ENCODE measurements at places on chromosomes 11 and 22.

- H3K27me3 ChIP-seq = no peaks in the 10 kb centered on the region
- no peaks in the 10 kb centered on the region for H3K36me3 ChIP-seq
- no peak overlapping the region for H3K27ac ChIP-seq
- no peak for DNase-seq
- H3K4me3 ChIP-seq = no peak overlapping the region
Observed at GRCh38 chr11:75024764-75025211, 36.1 kb downstream of the NEU3 start.

- H3K27me3 ChIP-seq = no peaks in the 10 kb centered on the region
- H3K36me3 ChIP-seq = peaks cover 6% of the 10 kb centered on the region
- H3K4me1 ChIP-seq = no peaks in the 10 kb centered on the region
- no peak overlapping the region for H3K4me3 ChIP-seq
- no peak overlapping the region for H3K27ac ChIP-seq
- DNase-seq = no peak
Observed at GRCh38 chr11:34953955-34954354, 37.5 kb downstream of the PDHX start.

DNA sequence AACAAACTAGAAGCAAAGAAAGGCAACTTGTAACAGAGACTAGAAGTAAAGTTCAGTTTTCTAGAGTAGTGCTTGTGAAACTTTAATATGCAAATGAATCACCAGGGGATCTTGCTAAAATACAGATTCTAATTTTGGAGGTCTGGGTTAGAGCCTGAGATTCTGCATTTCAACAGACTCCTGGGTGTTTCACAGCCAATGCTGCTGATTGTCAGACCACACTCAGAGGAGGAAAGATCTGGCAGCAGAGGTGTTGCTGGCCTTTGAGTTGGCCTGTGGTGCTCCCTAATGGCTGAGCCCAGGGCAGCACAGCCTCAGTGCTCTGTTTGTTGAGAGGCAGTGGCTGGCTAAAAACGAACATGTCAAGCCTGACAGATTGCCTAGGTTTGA lies 5.4 kb downstream of the CRY2 start:
- H3K27me3 ChIP-seq = no peaks in the 10 kb centered on the region
- peaks cover 25% of the 10 kb centered on the region for H3K36me3 ChIP-seq
- no peak overlapping the region for H3K4me3 ChIP-seq
- H3K27ac ChIP-seq = no peak overlapping the region
- DNase-seq = no peak

DNA sequence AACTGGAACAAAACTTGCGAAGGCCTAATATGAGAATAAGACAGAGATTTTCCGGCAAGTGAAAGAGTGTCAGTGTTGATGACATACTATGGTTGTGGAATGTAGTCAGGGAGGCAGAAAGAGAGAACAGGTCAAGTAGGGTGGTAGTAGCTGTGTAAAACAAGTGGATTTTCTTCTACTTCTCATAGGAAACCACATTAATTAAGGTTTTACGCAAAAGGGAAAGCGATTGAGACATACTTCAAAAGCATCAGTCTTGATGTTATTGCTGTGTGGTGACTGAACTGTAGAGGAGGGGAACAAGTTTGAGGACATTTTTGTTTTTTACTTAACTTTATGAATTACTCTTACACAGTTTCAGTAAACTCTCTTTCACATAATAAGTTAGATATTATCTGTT lies 186.0 kb upstream of the CNTN5 start:
- H3K27ac ChIP-seq = no peak overlapping the region
- no peaks in the 10 kb centered on the region for H3K36me3 ChIP-seq
- no peak overlapping the region for H3K4me3 ChIP-seq
- no peaks in the 10 kb centered on the region for H3K27me3 ChIP-seq
- H3K4me1 ChIP-seq = no peaks in the 10 kb centered on the region

DNA sequence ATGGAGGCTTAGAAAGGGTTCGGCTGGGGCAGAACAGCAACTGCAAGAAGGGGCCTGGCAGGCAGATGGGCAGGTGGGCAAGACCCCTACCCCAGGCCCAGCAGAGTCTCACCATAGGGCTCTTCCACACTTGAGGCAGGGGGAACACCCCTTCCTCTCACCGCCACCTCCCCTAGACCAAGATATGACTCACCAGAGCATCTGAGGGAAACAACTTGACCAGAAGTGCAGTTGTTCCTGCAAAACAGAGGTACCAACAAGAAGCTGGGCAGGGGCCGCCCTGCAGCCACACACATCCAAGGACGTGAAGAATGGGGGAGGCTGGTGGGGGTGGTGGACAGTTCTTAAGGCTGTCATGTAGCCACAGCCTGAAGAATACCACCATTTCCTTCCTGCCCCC lies 10.9 kb downstream of the TMPRSS5 start:
- H3K27ac ChIP-seq = no peak overlapping the region
- no peaks in the 10 kb centered on the region for H3K36me3 ChIP-seq
- H3K4me3 ChIP-seq = no peak overlapping the region
- no peaks in the 10 kb centered on the region for H3K4me1 ChIP-seq
- H3K27me3 ChIP-seq = no peaks in the 10 kb centered on the region

DNA sequence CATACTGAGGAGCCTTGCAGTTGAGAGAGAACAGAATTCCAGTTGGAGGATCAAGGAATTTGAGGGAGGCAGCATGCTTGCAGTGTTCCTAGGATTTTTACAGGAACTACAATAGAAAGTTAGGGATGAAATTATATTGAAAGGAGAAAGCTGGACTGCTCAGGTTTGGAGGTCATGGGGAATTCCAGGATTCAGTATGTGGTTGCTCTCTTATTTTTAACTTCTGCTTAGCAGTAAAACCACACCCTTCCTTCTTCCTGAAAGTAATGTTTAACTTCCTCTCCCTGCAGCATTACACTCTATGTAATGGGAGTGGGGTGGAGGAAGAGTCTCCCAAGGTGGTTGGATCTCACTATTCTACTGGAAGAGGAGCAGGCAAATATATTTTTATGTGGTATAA lies 31.3 kb downstream of the CTNND1 start:
- no peaks in the 10 kb centered on the region for H3K27me3 ChIP-seq
- peaks cover 18% of the 10 kb centered on the region for H3K36me3 ChIP-seq
- peak overlapping the region; percentile 64 for H3K27ac ChIP-seq
- DNase-seq = peak; percentile 74
- H3K4me1 ChIP-seq = peaks cover 18% of the 10 kb centered on the region

GRCh38 chr11:93487032-93487483 lies 56.1 kb downstream of the SMCO4 start:
- H3K27me3 ChIP-seq = no peaks in the 10 kb centered on the region
- no peak for DNase-seq
- H3K4me3 ChIP-seq = no peak overlapping the region

- no peak overlapping the region for H3K4me3 ChIP-seq
- peaks cover 24% of the 10 kb centered on the region for H3K36me3 ChIP-seq
- DNase-seq = peak; percentile 42
- no peaks in the 10 kb centered on the region for H3K4me1 ChIP-seq
Observed at GRCh38 chr11:11931461-11932055, 76.9 kb downstream of the DKK3 start.

GRCh38 chr11:117095284-117096161 lies 2.7 kb downstream of the SIK3 start:
- peak overlapping the region; percentile 10 for H3K4me3 ChIP-seq
- H3K27me3 ChIP-seq = no peaks in the 10 kb centered on the region
- H3K4me1 ChIP-seq = peaks cover 44% of the 10 kb centered on the region
- DNase-seq = no peak

DNA sequence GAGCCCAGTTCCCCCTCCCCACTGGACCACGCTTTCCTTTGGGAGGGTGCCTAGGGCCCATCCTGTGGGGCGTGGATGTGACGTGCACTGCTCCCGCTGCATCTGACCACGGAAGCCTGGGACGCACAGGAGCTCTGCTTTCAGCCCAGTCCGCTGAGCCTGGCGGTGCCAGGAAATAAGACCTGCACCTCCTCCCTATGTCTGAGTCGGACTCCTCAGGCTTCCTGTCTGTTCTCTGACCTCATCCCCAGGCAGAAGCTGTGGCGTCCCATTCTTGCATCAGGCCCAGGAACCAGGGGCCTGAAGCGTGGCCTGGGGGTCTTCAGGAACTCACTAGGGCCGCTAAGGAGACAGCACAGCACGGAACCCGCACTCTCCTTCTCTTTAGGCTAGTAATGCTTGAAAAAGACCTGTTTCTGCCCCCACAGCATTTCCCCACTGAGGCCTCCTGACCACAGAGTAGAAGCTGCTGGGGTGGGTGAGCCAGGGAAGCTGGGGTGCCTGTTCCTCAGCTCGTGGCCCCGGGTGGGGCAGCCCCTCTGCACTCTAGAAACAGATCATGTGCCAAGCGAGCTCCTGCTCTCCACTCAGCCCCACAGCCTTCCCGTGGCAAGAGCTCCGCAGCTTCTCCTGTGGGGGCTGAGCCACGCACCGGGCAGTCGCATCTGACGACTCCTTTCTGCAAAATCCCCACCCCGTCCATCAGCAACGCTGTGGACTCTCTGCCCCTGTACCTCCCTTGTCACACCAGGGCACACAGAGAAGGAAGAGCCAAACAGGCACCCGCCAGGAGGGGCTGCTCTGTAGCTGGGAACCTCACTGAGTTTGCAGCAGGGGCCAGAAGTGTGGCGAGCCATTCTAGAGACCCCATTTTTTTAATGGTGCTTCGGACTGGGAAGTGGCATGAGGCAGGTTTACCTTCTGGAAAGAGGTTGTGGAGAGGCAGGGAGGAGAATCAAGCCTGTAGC lies 22.6 kb downstream of the MOV10L1 start:
- H3K27me3 ChIP-seq = no peaks in the 10 kb centered on the region
- DNase-seq = peak; percentile 78
- peaks cover 2% of the 10 kb centered on the region for H3K4me1 ChIP-seq
- H3K36me3 ChIP-seq = no peaks in the 10 kb centered on the region

- no peak overlapping the region for H3K4me3 ChIP-seq
- no peak overlapping the region for H3K27ac ChIP-seq
- H3K4me1 ChIP-seq = peaks cover 6% of the 10 kb centered on the region
- no peaks in the 10 kb centered on the region for H3K27me3 ChIP-seq
Observed at GRCh38 chr11:122253589-122254231, 137.7 kb upstream of the BLID start.

DNA sequence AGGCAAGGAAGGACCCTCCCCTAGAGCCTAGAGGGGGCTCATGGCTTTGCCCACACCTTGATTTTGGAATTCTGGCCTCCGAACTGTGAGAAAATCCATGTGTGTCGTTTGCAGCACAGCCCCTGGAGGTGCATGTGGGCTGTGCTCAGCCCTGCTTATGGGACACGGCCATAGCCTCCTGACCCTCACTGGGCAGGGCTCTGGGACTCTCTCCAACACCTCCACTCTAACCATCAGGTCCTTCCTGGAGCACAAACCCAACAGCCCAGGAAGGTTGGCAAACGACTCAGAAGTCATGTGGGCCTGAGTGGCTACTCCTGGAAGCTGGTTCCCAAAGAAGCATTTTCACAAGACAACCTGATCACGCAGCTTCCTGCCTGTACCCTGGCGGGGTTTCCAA lies 144.1 kb downstream of the CTTN start:
- no peaks in the 10 kb centered on the region for H3K4me1 ChIP-seq
- H3K36me3 ChIP-seq = no peaks in the 10 kb centered on the region
- no peak for DNase-seq
- no peaks in the 10 kb centered on the region for H3K27me3 ChIP-seq
- no peak overlapping the region for H3K27ac ChIP-seq

DNA sequence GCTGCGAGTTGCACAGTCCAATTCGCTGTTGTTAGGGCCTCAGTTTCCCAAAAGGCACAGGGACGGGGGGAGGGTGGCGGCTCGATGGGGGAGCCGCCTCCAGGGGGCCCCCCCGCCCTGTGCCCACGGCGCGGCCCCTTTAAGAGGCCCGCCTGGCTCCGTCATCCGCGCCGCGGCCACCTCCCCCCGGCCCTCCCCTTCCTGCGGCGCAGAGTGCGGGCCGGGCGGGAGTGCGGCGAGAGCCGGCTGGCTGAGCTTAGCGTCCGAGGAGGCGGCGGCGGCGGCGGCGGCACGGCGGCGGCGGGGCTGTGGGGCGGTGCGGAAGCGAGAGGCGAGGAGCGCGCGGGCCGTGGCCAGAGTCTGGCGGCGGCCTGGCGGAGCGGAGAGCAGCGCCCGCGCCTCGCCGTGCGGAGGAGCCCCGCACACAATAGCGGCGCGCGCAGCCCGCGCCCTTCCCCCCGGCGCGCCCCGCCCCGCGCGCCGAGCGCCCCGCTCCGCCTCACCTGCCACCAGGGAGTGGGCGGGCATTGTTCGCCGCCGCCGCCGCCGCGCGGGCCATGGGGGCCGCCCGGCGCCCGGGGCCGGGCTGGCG lies at the start of gene BCR:
Gene BCR (plus strand): TSS at position 209 of the 592 bp plus-strand sequence. CDS start 452 bp downstream, outside the sequence.
- DNase-seq = peak; percentile 78
- H3K36me3 ChIP-seq = peaks cover 17% of the 10 kb centered on the region
- H3K27ac ChIP-seq = peak within 1 kb of the TSS; percentile 33
- peaks cover 67% of the 10 kb centered on the region for H3K4me1 ChIP-seq

- peaks cover 5% of the 10 kb centered on the region for H3K27me3 ChIP-seq
- H3K4me3 ChIP-seq = no peak within 1 kb of the TSS
- no peaks in the 10 kb centered on the region for H3K36me3 ChIP-seq
- DNase-seq = no peak
- H3K4me1 ChIP-seq = no peaks in the 10 kb centered on the region
Observed at GRCh38 chr11:7485186-7486097, at the start of gene OLFML1. Gene OLFML1, plus strand, starts transcription at chr11:7485506. Its CDS starts 370 bp downstream, at chr11:7485876.

DNA sequence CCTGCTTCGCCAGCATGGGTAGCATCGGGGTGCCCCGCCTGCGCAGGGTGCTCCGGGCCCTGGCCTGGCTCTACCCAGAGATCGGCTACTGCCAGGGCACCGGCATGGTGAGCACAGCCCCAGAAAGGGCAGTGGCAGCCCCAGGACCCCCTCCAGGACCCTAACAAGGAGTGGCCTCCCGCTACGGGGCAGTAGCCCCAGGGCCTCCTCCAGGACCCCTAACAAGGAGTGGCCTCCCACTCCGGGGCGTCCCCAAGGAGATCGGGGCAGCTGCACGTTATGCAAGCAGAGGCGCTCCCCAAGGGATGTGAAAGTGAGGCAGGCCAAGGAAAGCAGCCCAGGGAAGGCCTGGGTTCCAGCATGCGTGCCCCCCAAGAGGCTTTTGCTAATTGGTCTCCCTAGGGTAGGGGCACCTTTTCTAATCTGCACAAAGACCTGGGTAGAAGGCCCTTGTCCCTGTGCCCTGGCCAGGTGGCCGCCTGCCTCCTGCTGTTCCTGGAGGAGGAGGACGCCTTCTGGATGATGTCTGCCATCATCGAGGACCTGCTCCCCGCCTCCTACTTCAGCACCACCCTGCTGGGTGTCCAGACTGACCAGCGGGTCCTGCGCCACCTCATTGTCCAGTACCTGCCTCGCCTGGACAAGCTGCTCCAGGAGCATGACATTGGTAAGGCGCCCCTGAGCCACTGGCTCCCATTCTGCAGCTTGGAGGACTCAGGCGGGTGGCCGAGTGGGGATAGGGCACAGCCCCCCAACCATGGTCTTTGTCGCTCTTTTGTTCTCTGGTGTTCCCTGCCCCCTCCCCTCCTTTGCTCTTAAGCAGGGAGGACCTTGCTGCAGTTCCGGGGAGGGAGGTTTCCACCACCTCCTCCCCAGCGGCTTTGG lies 35.0 kb downstream of the SGSM3 start:
- H3K27me3 ChIP-seq = no peaks in the 10 kb centered on the region
- H3K4me3 ChIP-seq = no peak overlapping the region
- peaks cover 85% of the 10 kb centered on the region for H3K36me3 ChIP-seq
- DNase-seq = no peak
- H3K4me1 ChIP-seq = peaks cover 12% of the 10 kb centered on the region
- H3K27ac ChIP-seq = no peak overlapping the region

Measured in common myeloid progenitor, CD34-positive (primary cell).